ENCODE measurements at places on chromosomes 7 and 10.

DNA sequence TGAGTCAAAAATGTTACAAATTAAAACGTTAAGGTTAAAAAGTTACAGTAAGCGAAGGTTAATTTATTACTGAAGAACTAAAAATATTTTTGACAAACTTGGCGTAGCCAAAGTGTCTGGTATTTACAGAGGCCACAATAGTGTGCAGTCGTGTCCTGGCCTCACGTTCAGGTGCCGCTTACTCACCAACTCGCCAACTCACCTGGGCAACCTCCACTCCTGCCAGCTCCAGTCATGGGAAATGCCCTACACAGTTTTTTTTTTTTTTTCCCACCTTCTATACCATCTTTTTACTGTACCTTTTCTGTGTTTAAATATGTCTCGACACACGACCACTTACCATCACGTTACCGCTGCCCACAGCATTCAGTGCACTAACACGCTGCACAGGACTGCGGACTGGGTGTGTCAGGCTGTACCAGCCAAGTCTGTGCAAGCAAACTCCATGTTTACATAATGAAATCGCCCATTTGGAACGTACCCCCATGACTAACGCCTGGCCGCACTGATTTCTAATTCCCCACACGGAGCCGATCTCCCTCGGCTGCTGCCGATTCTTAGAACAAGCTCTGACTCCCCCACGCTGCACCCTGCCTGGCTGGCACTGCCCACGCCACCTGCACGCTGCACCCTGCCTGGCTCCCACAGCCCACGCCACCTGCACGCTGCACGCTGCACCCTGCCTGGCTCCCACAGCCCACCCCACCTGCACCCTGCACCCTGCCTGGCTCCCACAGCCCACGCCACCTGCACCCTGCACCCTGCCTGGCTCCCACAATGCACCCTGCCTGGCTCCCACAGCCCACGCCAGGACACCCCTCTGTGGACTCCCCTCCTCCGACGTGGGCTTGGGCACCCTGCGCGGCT is 203.1 kb downstream of the ZMYND11 start:
- no peak for DNase-seq

- no peak for DNase-seq
Measured at GRCh38 chr10:123967626-123968243, 76.1 kb upstream of the CPXM2 start.

- no peak for DNase-seq
Measured at GRCh38 chr7:47497367-47498096, 84.4 kb downstream of the TNS3 start.

DNA sequence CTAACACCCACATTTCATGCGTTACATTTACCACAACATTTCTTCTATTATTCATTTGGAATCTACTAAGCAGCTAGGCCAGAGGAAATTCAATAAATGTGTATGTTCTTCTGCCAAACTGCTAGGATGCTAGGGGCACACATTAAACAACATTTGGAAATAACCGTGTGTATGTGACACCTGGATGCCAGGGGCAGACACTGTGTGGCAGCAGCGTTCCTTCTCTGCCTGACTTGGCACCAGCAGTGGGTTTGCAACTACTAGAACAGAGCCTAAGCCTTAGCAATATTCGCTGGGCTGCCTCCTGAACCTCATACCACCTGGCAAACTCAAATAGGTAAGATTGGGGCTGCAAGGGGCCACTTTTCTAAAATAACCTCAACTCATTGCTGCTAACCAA is 182.1 kb downstream of the CHCHD3 start:
- DNase-seq = no peak

- no peak for DNase-seq
Measured at GRCh38 chr7:2886900-2887299, 42.8 kb upstream of the GNA12 start.

- no peak for DNase-seq
Measured at GRCh38 chr10:29481906-29482440, 152.8 kb downstream of the SVIL start.

DNA sequence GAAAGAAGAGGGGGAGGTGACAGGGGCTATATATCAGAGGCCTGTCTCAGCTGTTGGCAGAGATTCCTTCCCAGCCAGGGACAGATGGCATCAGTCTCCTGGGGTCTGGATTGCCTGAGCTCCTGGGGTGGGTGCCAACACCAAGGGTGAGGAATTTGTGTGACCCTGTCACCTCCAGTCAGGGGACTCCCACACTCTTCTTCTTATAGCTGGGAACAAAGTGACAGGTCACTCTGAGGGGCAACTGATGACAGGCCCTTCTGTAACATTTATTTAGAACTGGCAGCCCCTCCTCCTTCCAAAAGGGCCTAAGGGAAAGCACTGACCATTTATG is 53.7 kb upstream of the DUSP5 start:
- DNase-seq = no peak

- DNase-seq = no peak
Measured at GRCh38 chr7:29386196-29386765, 177.4 kb upstream of the PRR15 start.

DNA sequence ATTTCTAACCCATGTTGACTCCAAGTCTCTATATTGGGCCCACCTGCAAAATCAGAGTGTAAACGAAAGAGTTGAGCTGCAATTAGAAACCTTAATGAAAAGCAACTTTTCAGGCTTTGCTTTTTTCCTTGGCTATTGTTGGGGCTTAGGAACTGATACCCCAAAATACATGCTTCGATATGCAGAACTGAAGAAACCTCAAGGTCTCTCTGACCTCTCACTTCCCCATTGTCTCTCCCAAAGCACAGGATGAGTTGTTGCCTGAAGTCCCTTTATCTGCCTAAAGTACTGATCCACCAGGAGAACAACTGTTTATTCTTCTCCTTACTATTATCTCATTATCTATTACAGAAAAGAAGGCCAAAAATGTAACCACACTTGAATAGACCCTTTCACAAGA is 666.0 kb upstream of the LRRTM3 start:
- no peak for DNase-seq

GRCh38 chr10:36766940-36767339 is 358.5 kb upstream of the ANKRD30A start:
- no peak for DNase-seq

- DNase-seq = no peak
Measured at GRCh38 chr7:131346885-131347592, 19.4 kb downstream of the MKLN1 start.

Data from AG04449 (cell line).